AG04450 (cell line): ENCODE measurements at places on chromosomes 2 and 18.
A peak's percentile ranks its signal among the peaks of the same experiment; 100 is the strongest.

DNA sequence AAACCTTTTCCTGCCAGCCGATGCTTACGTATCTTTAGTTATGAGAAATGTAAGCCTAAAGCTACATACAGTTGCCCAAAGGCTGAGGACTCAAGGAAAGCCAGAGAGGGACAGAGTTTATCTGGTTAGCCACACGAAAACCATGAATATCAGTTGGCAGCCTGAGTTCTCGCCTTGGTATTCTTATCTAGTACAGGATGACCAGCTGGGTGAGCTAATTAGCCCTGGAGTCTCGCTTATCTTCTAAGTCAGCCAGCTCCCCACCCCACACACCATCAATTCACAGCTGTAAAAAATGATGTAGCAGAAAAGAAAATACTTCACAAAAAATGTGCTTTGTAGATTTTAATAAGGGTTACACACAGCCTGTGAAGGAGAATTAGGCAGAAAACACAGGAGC is 617.5 kb upstream of the SOX11 start:
- DNase-seq = no peak

DNA sequence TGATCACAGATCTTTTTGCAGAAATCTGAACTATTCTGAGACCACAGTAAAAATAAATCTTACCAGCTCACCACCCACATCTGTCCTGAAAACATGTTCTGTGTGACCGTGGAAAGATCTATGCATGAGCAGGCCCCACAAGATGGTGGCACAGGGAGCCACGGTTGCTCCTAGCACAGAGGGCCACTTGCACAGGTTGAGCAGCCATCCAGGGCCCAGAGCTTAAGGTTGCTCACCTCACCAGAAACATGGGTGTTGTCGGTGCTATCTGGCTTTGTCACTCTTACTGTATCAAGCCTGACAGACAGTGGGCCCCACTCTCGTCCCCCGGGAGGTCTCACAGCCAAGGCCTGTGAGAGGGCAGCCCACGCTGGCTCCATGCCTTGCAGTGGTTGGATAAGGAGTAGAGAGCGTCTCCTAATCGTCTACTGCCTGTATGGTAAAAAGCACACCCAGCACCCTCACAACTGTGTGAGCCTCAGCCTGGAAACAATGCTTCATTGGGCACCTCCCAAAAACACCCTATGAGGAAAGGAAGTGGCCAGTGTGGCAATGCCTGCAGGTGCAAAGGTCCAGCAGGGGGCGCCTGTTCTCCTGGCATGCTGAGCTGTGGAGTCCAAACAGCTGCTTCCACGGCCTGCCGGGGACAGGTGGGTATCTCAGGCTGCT is 19.6 kb downstream of the TUBB6 start:
- DNase-seq = no peak

- DNase-seq = no peak
These were observed 8.2 kb downstream of the STK36 start for GRCh38 chr2:218680061-218680460.

DNA sequence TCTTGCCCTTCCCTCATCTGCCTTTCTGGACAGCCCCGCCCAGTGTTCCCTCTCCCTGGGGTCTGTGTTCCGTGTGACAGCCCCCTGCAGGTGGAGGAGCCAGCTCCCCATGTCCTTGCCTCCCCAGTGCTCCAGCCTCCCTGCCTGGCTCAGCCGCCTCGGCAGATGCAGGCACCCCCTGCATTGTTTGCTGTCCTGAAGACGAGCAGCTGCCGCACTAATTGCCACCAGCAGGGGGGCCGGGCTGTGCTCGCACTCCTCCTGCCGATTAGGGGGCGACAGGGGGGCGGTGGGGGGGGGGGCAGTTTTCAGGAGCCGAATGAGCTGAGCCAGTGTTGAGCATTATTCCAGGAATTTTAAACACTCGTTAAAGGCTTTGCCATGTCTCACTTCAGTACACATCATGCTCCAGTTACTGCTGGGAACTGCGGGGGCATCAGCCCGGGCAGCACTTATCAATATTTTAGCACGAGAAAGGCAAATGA is 23.3 kb downstream of the SIX3 start:
- no peak for DNase-seq

- no peak for DNase-seq
These were observed 373.9 kb downstream of the PTPRM start for GRCh38 chr18:7940971-7941370.

DNA sequence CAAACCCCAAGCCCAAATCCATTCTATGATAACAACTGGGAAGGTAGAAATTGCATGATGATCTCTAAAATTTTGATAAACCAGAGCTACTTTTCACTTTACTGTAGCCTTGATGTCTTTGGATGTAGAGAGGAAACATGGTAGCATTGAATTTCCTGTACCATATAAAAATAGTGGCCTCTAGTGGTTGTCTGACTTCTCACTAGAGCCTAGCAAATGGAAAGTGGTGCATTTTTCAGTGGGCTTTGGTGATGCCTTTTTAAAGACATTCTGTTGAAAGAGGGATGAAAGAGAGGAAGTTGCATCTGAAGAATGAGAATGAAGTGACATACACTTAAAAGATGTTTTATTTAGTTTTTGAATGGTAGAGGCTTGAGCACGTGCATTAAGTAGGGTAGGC is 662.2 kb downstream of the XIRP2 start:
- DNase-seq = no peak

GRCh38 chr2:11239666-11240462 is 84.6 kb downstream of the SLC66A3 start:
- no peak for DNase-seq

GRCh38 chr2:154403242-154403790 is 295.2 kb upstream of the KCNJ3 start:
- DNase-seq = no peak

DNA sequence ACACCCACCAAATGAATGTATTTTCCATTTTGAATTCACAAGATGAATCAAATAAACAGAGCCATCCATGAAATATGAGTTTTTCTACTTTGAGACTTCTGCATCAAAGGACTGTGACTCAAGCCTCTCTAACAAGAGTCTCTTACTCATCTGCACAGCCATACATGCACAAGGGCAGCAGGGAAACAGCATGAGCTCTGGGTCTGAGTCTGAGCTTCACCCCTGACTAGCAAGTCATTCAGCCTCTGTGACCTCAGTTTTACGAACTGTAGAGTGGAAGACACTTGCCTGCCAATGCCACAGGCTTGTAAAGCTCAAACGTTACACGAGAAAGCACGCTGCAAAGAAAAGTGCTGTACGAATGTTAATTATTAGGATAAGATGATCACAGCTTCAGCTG is 42.9 kb downstream of the MREG start:
- DNase-seq = no peak

- no peak for DNase-seq
These were observed 712.0 kb upstream of the NXPH2 start for GRCh38 chr2:139492131-139492680.

- DNase-seq = no peak
These were observed 290 bp downstream of the PSMG2 start for GRCh38 chr18:12703096-12703567.

DNA sequence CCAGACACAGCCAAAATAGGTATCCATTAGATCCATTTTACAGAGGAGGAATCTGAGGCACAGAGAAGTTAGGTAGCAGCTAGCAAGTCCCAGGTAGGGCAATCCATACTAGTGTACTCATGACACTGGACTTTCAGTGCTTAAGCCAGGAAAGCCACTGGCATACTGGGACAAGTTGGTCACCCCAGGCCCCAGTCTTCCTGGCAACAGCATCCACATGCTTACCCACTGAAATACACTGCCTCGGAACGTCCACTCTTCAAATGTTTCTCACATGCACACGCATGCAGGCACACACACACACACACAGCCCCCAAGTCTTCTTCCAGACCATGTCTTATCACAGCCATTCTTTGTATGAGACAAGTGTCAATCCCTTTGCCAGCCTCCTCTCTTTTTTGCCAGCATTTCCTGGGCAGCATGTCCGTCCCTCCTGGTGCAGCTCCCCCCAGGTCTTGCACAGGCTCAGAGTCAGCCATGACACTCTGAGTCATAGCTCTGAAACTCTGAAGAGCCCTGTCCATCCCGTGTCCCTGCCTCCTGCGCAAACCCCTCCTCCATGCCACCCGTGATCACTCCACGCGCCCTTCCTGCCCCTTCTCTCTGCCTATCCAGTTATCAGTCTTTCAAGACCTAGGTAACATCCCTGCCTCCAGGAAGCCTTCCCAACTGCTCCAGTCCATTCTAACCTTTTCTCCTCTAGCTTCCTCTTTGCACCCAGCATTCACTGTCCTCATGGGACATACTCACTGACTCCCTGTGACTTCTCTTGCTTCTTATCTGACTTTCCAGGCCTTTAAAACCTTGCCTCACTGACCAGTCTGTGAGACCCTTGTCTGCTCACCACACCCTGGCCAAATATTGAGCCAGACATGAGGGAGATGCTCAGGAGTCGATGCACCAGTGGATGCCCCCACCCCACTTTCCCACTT is 10.9 kb upstream of the TEX261 start:
- DNase-seq = no peak

GRCh38 chr2:223915071-223915470 is 30.1 kb downstream of the WDFY1 start:
- no peak for DNase-seq

GRCh38 chr2:23565814-23566213 is 180.8 kb downstream of the KLHL29 start:
- no peak for DNase-seq

DNA sequence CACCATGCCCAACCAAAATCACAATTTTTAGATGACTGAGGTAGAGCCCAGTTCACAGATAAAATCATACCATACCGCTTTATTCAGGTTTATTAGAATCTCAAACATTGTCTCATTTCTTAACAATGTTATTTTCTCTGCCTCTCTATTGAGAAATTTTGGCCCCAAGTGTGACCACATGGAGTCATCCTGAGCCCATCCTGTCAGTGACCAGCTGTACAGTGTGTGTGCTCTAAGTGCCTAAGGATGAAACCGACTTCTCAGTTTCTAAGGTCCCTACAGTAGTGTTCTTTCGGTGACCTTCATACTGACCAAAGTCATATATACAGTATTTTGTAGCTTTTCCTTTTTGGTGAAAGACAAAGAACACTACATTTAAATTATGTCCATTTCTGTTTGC is 123.7 kb upstream of the MSTN start:
- DNase-seq = no peak

- DNase-seq = no peak
These were observed 51.9 kb downstream of the CACNB4 start for GRCh38 chr2:152046940-152047339.

DNA sequence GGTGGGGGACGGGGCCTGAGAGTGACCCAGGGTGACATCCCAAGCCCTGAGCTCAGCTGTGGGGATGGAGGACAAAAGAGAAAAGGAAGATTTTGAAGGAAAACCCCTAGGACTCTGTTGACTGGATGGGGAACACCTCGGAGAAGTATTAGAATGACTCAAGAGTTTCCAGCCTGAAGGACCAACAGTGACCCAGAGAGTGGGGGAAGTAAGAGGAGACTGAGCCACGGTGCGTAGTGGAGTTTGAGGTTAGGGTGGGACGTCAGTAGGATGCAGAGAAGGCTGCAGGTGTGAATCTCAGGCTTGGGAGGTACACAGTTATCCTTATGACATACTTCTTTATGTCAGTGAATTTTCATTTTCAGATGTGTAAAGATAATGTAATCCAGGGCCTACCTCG is 119.5 kb downstream of the NCK2 start:
- no peak for DNase-seq

- DNase-seq = no peak
These were observed 73.2 kb downstream of the MAP4K4 start for GRCh38 chr2:101770726-101771125.

DNA sequence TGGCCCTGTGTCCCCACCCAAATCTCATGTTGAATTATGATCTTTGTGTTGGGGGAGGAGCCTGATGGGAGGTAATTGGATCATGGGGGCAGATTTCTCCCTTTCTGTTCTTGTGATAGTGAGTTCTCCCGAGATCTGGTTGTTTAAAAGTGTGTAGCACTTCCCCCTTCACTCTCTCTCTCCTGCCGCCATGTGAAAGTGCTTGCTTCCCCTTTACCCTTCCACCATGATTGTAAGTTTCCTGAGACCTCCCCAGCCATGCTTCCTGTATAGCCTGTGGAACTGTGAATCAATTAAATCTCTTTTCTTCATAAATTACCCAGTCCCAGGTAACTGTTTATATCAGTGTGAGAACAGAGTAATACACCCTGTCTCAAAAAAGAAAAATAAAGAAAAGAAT is 25.5 kb downstream of the LRRFIP1 start:
- no peak for DNase-seq

DNA sequence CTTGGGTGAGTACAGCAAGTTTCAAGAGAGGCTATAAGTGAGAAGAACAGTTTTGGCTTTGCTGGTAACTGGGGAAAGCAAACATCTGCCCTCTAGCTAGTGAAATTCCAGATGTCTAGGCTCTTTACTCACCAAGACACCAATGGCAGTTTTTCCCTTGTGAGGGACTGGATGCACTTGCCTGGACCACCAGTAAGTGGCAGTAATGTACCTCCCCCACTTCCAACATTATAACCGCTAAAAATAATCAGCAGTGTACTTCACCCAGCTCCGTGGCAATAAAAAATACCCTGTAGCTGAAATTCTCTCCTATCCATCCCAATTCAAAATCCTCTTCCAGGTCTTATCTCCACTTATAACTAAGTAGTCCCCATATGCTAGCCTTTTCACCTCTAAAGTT is 383.9 kb downstream of the ARHGAP15 start:
- peak; percentile 32 for DNase-seq
